ENCODE measurements at places on chromosomes 3 and 15. TPM values are rescaled to one million over a fixed set of nuclear protein-coding genes. Genes with fewer than 3 reads are reported as not detected.

DNA sequence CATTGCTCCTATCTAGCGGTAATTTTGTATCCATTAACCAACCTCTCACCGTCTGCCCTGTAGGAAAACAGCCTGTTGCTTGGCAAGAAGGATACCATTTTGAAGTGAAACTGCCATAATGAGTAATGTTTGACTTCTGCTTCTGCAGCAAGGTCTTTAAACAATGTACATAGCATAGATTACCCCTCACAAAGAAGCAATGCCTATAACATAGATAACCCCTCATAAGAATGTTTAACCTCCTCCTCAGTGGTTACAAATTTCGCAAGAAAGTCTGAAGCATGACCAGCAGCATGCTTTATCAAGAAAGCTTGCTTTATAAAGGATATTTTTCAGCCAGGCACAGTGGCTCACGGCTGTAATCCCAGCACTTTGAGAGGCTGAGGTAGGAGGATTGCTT is 61.2 kb upstream of the MFGE8 start:
- DNase-seq = no peak

DNA sequence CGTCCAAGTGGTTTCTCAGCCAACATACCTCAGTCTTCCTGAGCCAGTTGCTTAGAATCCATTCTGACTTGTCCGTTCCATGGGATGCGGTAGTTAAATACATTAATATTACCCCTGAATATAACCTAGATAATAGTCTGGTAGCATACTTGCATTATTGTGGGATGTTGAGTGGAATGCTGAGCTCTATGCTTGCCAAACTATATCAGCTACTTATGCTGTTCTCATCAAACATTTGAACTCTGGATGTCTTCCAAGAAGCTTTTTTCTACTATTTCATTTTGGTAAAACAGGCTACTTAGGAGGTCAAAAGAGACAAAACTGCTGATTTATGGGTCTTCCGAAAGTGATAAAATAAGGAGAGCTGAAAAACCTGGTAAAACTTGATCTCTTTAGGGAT is 429.5 kb downstream of the NAALADL2 start:
- no peak for DNase-seq

- no peak for DNase-seq
These were observed 77.6 kb downstream of the ZNF385D start for GRCh38 chr3:21673393-21673792.

DNA sequence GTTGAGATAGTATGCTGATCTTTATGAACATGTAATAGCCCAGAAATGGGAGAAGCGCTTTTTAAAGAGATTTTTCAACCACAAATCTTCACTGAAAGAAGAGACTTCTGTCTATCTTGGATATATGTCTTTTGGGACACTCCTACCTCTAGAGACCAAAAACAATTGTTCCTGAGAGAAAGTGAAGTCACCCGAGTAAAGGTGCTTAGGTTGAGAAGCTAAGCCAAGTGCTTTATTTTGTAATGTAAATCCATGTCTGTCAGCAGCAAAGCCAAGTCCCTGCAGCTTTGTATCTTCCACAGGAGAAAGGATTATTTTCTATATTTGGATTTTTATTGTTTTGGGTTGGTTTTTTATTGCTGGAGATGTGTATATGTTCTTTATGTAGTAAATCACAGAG is 32.1 kb upstream of the B3GALNT1 start:
- DNase-seq = no peak

DNA sequence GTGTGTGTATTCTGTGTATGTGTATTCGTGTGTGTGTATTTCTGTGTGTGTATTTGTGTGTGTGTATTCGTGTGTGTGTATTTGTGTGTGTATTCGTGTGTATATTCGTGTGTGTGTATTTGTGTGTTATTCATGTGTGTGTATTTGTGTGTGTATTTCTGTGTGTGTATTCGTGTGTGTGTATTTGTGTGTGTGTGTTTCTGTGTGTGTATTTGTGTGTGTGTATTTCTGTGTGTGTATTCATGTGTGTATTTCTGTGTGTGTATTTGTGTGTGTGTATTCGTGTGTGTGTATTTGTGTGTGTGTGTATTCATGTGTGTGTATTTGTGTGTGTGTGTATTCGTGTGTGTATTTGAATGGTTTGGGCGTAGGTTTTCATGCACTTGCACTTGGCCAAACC is 405.4 kb downstream of the SOX2 start:
- no peak for DNase-seq

GRCh38 chr15:100703032-100703578 is 100.7 kb downstream of the ASB7 start:
- peak; percentile 30 for DNase-seq

GRCh38 chr15:83207009-83207659 is 489 bp downstream of the HDGFL3 start:
- DNase-seq = no peak

Gene C15orf62
- total RNA-seq = not detected

Data from HFFc6 (cell line).